RPMI7951 (cell line): ENCODE measurements at places on chromosomes 16 and 17. TPM values are rescaled to one million over a fixed set of nuclear protein-coding genes. Genes with fewer than 3 reads are reported as not detected.

GRCh38 chr16:23081675-23082119, 67.6 kb downstream of the USP31 start:
- peak; percentile 53 for DNase-seq

GRCh38 chr17:41058741-41059140, 1.2 kb downstream of the KRTAP2-3 start:
- no peak for DNase-seq

DNA sequence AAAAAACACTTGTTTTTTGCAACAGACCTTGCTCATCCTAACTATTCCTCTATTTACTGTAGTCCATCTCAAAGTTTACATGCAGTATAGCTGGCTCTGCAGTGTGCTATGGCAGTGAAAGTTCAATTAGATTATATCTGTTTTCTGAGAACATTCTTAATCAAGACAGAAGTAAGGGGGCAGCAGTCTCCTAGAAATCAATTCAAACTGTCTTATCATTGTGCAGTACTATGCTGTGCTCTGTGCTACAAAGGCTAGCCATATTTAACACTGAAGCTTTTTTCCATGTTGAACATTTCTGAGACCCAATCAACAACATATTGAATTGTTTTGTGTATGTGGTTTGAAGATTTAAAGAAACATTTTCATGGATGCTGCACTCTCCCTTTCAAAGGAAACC, 11.4 kb downstream of the NETO2 start:
- DNase-seq, result no peak

Gene ESRP2
- 0.24 TPM in 1 of 2 replicates, not detected in the other for total RNA-seq

DNA sequence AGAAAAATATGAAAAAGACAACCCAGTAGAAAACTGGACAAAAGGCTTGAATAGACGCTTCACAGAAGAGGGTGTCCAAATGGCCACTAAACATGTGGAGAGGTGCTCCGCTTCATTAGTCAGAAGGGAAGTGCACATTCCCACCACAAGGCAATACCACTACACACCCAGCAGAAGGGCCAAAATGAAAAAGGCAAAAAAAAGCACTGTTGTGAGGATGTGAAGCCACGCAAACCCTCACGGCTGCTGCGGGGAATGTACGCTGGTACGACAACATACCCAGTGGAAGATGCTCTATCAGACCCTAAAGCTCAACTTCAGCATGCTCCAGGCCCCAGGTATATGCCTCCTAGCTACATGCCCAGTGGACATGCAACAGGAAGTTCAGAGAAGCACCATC, 17.0 kb downstream of the PIK3R5 start:
- DNase-seq, result no peak

DNA sequence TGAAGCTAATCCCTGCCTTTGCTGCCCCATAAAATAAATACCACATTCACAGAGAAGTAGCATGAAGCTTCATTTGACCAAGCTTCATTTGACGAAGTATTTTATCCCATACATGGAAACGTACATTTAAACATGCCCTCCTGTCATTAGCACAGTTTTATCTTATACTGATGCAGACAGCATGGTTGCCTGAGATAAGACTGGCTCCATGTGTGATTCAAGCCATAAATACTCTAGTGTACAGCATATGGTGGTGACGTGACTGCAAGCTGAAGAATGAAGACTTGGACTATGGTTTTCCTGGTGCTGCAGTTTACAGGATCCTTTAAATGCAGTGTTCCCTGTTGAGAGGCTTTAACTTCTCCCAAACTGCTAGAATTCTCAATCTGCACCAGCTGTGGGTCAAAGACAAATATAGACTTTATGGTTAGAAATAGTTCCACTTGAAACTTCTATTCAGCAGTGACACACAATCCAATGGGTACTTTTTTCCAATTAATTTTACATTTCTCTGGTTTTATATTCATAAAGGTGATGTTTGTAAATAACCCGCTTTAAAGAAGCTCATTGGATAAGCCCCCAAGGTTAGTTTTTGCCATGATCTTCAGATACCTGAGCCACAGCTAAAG, 64.9 kb downstream of the CYB561 start:
- DNase-seq, result no peak

- no peak for DNase-seq
These were observed 84.8 kb upstream of the CPHXL start for GRCh38 chr16:75811020-75811634.

DNA sequence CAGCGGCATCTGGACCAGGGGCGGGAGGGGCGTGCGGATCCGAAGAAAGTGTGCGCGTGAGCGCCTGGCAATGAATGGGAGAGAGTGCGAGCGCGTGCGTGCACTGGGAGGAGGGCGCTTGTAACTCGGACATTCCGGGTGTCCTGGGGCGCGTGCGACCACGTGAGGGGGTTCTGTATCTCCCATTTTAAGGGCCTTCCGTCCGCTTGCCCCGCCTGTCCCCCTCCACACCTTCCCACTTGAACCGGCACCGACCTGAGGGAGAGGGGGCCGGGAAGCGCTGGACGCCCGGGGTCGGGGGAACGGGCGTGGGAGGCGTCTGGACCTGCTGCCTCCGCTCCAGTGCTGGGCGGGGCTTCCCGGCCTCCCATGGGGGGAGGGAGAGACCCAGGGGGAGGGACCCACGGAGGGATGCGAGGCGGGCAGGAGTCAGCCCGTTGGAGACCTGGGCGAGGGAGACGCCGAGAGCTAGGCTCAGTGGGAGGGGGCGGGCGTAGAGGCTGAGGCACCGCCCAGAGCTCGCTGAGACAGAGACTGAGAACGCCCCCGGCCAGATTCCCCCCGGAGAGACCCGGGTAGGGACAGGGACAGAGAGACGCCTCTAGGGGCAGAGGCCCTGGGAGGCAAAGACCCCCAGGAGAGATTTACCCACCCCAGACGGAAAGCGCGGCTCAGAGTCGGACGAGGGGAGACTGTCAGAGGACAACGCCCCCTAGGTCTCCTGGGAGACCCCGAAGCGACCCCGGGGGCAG, at the start of gene KREMEN2:
TSS of gene KREMEN2 (plus strand) at position 553 of the 752 bp plus-strand sequence. CDS start 246 bp downstream, outside the sequence.
- DNase-seq, result peak; percentile 33

DNA sequence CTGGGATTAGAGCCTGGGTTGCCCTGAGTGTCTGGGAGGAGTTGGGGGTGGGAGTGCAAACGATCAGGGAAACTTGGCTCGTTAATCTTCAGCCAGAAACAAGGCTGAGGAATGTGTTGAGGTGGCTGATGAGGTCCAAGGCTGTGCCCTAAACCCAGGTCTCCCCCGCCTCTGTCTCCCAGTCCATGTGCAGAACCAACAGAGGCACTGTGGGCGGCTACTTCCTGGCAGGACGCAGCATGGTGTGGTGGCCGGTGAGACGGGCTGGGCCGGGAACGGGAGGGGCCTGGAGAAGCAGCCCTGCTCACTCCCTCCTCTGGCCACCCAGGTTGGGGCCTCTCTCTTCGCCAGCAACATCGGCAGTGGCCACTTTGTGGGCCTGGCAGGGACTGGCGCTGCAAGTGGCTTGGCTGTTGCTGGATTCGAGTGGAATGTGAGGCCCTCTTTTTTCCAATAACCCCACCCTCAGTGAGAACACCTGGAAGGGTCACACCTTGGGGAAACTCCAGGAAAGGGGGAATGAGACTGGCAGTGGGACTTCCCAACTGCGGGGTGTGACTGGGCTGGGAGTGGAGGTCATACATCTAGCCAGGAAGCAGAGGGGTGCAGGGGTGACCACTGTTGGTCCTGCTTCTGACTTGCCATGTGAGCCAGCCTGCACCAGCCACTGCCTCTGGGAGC, 1.7 kb downstream of the SLC5A2 start:
- DNase-seq, result no peak

- DNase-seq, result peak; percentile 84
These were observed 58.0 kb downstream of the ASIC2 start for GRCh38 chr17:33234930-33235685.

Gene NPW
- total RNA-seq, result 0.20 and 0.24 TPM in 2 replicates

Gene TUFM
- total RNA-seq, result 99.1 and 109 TPM in 2 replicates

Gene NOTUM
- total RNA-seq, result 0.24 TPM in 1 of 2 replicates, not detected in the other

DNA sequence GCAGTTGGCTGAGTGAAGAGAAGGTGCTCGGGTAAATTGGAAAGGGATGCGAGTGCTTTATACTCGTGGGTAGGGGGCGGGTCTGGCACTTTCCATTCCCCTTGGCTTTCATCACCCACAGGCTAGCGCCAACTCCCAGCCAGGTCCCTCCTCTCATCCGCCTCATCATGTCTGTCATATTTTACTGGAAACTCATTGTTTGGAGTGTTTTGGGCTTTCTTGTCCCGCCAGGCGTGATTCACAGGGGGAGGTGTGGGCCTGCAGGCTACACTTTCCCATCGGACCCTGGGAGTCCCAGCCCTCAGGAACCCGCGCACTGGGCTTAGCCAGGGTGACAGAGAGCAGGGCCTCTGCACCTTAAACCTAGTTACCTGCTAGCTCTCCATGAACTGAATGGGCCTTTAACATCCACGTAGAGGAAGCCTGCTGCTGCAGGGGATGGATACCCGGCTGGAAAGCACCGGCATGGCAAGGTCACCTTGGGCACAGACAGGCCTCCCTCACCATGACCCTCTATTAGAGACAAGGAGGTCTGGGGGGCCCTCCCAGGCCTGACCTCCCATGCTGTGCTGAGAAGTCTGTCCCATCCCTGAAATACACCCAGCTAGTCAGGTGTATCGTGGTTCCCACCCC, at the start of gene KRT14:
TSS of gene KRT14 (minus strand) at position 33 of the 633 bp plus-strand sequence. CDS start 61 bp downstream, outside the sequence.
- no peak for DNase-seq

- DNase-seq, result peak; percentile 65
These were observed 36.6 kb upstream of the RGS9 start for GRCh38 chr17:65100316-65101140.

Gene CHD9NB
- total RNA-seq, result not detected in 2 replicates

- peak; percentile 88 for DNase-seq
These were observed 66.8 kb downstream of the RTN4RL1 start for GRCh38 chr17:1958134-1958881.

DNA sequence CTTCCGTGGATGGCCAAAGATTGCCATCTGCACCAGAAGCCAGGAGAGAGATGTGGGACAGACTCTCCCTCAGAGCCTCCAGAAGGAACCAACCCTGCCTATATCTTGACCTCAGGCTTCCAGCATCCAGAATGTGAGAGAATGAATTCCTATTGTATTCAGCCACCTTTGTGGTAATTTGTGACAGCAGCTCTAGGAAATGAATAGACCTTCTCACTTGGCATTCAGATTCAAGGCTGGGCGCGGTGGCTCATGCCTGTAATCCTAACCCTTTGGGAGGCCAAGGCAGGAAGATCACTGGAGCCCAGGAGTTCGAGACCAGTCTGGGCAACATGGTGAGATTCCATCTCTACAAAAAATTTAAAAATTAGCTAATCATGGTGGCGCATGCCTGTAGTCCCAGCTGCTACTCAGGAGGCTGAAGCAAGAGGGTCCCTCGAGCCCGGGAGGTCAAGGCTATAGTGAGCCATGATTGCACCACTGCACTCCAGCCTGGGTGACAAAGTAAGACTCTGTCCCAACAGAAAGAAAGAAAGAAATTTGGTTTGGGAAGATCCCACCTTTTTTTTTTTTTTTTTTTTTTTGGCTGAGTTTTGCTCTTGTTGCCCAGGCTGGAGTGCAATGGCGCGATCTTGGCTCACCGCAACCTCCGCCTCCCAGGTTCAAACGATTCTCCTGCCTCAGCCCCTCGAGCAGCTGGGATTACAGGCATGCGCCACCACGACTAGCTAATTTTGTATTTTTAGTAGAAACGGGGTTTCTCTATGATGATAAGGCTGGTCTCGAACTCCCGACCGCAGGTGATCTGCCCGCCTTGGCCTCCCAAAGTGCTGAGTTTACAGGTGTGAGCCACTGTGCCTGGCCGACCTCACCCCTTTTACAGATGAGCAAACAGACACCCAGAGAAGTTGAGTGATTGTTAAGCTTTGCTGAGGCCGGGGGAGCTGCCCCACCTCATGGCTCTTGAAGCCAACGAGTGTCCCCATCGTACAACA, 4.3 kb upstream of the CPSF4L start:
- no peak for DNase-seq

DNA sequence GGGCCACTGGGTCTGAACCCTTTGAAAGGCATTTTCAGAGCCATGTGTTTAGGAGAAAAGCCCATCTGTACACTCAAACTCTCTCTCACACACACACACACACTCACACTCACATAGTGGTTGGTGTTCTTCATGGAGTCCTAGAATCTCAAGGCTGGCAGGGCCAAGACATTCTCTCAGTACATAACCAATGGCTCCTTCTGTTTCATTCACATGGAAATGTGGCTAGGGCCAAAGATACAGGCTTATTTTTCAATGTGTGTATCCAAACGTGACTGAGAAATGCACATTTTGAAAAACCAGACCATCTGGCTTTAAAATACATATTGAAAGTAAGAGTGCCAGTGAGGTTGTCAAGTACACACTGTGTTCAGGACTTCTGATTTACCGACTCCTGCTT, 59.0 kb upstream of the SALL1 start:
- no peak for DNase-seq
